ENCODE measurements at places on chromosomes 13 and 19.

GRCh38 chr13:27170516-27171243 lies 931 bp downstream of the USP12 start:
- DNase-seq = no peak

- no peak for DNase-seq
Measured at GRCh38 chr13:35917252-35917941, 213.8 kb downstream of the DCLK1 start.

DNA sequence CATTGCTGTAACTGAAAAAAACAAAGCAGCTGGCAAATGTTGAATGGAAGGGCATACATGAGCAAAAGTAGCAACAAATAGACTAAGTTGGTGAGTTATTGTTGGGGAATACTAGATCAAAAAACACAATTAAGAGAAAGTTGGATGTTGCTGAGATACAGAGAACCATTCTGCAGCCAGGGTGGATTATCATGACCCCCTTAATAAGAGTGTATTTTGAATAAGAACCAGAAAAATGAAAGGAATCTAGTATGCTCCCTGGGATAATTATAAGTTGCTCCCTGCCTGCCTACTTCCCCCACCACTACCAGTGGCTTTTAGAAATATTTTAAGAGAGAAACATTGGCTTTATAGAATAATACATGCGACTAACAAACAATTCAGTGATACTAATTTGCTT lies 14.5 kb upstream of the TRPC4 start:
- no peak for DNase-seq

- DNase-seq = no peak
Measured at GRCh38 chr13:100483841-100484381, 104.7 kb downstream of the GGACT start.

DNA sequence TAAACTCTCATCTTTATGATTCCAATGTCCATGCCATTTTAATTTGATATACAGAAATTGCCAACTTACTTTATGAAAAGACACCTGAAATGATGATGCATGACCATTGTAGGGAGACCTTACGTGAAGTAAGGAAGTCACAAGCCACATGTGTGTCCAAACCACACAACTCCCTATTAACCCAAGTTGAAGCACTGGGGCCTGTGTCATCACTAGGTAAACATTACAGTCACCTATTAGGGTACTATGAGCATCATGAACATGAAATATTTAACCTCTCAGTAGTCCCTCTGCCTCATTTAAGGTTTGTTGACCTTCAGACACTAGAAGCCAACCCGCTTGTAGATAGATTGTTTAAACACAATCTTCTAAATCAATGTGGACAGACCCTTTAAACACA lies 576.9 kb downstream of the IRS2 start:
- DNase-seq = no peak

DNA sequence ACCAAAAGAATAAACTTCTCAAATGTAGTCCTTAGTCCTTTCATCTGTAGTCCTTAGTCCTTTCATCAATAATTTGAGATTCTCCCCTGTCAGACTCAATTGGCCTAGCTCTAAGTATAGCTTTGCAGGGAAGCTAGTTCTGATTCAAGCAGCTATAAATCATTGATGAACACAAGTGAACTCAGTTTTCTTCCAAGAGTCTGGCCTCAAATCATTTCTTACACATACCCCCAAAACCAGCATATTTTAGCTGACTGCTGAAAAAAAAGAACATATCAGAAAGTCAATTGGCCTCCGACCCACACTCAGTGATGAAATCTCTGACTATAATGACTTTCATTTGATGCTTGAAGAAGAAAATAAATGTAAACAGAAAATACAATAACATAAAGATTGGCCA lies 64.9 kb downstream of the TNFSF11 start:
- DNase-seq = no peak

- DNase-seq = peak; percentile 30
Measured at GRCh38 chr13:22848539-22849052, 332.2 kb upstream of the SGCG start.

GRCh38 chr19:50844296-50844935 lies 10.3 kb upstream of the KLK3 start:
- no peak for DNase-seq

DNA sequence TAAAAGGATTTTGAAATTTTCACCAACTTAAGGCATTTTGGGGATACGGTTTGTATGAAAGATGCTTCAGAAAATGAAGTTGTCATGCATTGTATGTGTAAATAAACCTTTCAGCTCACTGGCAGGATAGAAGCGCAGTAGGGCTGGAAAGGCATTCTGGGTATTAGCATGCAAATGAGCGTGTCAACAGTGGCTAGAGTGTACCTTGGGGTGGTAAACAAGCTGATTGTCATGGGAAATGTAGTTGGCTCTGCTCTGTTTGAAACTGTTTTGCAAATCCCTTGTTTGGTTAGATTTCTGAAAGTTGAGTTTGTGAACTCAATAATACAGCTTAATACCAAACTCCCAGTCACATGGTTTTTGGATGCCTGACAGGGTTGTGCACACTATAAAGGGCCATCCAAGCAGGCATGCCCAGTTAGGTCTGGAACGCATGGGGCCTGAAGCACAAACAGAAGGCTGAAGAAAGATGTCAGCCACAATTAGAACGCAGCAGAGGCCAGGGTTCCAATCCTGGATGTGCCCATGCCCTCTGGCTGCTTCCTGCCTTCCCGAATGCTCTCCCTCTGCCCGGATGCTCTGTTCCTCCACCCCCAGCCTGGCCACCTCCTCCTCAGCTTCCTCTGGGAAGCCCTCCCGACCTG lies 14.6 kb downstream of the GSX1 start:
- no peak for DNase-seq

- DNase-seq = no peak
Measured at GRCh38 chr13:46317120-46317519, 69.9 kb downstream of the RUBCNL start.

GRCh38 chr13:111975539-111976473 lies 91.1 kb upstream of the SOX1 start:
- DNase-seq = no peak

DNA sequence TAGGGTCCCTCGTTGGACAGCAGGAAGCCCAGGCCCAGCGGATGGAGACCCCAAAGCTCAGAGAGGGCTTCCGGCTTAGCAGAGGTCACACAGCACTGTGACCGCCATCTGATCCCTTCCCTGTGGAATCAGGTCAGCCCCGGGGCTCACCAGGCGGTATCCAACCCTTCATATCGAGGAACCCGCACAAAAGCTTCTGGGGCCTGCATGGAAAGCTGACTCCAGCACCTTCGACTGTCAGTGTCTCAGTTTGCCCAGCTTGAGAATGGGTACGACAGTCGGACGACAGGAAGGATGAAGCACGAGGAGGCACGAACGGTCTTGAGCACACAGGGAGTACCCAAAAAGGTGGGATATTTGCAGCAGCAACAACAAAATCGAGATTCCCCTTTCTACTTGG lies 2.6 kb downstream of the TLE5 start:
- no peak for DNase-seq

- peak; percentile 59 for DNase-seq
Measured at GRCh38 chr19:47391510-47392223, 27.7 kb downstream of the MEIS3 start.

- DNase-seq = no peak
Measured at GRCh38 chr13:39578821-39579291, 24.1 kb downstream of the LHFPL6 start.

DNA sequence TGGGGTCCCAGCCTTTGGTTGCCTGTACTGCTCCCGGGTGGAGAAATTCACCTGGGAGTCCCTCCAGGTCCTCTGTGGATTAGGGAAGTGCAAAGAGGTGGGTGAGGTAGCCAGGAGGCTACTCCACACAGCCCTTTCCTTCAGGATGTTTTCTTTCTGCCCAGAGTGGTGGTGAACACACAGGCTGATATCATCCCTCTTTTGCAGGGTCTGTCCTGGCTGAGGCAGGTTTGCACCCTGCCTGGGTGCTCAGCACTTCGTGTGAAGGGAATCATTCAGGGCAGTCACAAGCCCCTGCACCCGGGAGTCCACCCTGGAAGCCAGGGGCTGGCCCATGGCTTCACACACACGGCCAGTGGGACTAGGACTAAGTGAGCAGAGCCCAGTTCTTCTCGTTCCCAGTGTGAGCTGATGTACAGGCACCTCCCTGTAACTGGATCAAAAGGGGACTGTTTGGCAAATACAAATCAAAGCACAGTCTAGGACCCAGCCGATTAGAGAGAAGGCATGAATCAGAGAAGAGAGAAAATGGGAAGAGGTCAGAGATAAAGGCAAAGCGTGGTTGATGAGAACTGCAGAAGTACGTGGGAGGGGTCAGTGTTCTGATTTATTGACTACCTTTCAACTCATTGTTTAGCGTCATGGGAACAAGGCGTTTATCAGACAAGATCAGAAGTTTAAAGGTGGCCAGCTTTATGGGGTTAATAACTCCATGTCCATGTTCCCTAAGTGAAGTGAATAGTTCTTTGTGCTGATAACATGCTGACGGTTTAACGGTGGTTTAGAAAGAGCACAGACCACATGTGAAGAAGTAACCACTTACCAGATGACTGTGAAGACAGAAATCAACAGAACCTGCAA lies 30.4 kb upstream of the SPATA13 start:
- DNase-seq = no peak

DNA sequence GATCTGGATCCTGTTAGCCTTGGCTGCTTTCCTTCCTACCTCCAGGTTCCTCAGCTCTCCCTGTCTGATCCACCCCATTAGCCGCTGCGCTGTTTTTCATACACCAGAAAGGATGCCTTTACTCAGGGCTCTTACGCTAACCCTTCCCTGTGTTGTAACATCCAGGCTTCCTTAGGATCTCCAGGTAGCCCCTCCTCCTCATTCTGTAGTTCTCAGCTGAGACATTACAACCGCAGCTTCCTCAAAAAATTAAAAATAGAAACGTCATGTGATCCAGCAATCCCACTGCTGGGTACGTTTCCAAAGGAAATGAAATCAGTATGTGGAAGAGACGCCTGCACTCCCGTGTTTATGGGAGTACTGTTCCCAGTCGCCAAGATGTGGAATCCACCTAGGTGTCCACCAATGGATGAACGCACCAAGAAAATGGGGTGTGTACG lies 18.4 kb upstream of the MYADM start:
- DNase-seq = no peak

DNA sequence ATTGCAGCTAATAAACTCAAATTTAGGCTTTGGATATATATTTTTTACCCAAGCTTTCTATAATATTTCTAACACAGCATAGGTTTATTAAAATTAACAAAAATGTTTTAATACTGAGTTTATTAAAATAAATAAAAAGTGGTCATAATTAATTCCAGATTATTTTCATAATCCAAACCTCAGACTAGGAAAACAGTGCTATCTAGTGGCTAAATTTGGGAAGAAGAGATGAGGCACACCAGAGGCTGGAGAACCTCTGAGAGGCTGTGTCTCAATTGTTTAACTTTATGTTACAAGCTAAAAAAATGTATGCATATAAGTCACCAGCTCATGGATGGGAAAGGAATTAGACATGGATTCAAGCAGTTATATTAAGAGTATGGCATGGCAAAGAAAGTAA lies 392.5 kb downstream of the DIAPH3 start:
- no peak for DNase-seq

DNA sequence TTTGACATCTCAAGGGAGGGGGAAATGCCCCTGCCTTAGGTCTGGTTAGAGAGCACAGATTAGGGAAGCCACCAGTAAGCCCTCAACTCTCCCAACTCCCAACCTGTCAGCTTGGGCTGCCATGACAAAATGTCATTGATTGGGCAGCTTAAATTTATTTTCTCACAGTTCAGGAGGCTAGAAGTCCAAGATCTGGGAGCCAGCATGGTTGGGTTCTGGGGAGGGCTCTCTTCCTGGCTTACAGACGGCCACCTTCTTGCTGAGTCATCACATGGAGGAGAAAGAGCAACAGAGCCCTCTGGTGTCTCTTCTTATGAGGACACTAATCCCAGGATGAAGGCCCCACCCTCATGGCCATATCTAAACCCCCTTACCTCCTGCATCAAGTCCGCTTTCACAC lies 24.2 kb downstream of the C19orf12 start:
- DNase-seq = no peak

DNA sequence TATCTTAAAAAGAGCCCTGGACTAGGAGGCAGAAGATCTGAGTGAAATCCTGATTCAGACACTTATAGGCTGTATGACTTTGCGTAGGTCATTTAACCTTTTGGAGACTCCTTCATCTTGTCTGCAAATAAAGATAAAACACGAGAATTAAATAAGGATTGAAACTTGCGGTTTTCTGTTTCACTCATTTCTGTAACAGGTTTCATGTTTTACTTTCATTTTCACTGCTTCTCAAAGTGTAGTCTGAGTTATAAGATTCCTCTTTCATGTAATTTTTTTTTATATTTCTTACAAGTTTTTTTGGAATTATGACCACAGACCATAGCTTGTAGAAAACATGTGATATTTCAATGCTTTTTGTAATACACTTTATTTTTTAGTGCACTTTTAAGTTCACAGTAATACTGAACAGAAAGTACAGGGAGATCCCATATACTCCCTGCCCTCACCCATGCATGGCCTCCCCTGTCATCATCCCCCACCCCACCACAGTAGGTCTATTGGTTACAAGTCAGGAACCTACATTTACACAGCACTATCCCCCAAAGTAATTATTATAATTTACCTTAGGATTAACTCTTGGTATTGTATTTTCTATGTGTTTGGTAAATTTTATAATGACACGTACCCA lies 174.6 kb downstream of the ITGBL1 start:
- DNase-seq = no peak

DNA sequence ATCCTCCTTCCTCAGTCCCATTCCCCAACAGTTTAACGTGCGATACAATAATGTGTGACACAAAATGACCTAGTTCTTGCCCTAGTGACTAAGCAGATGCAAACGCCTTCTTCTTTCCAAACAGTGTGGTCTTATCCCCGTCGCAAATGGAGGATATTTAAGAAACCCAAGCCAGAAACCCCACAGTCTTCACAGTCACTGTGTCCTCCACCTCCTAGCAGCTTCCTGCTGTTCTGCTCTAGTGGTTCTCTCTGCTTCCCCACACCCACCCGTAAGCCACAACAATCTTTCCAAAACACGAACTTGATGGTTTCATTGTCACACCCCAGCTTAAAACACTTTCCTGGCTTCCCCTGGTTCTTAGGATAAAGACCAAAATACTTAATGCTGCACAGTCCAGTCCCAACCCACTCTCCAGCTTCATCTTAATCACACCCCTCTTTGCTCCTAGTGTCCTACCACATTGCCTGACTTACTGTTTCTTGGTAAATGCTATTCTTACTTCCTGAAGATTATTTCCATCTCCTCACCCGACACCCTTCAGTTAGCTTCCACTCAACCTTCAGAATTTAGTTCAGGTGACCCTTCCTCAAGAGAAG lies 32.3 kb downstream of the ITM2B start:
- no peak for DNase-seq

GRCh38 chr13:114100446-114101357 lies 31.7 kb downstream of the RASA3 start:
- DNase-seq = no peak
